ENCODE measurements at places on chromosomes 7 and 10.

GRCh38 chr10:50846753-50847152, 38.7 kb downstream of the A1CF start:
- no peak for DNase-seq
- no peaks in the 10 kb centered on the region for H3K27me3 ChIP-seq
- no peaks in the 10 kb centered on the region for H3K4me1 ChIP-seq
- no peaks in the 10 kb centered on the region for H3K36me3 ChIP-seq
- no peak overlapping the region for H3K27ac ChIP-seq

- peak within 1 kb of the TSS; percentile 38 for H3K4me3 ChIP-seq
- peaks cover 6% of the 10 kb centered on the region for H3K4me1 ChIP-seq
- no peaks in the 10 kb centered on the region for H3K36me3 ChIP-seq
- no peak for DNase-seq
Measured at GRCh38 chr7:146116521-146117222, at the start of gene CNTNAP2. TSS of gene CNTNAP2 (plus strand) at chr7:146116801. CDS start at chr7:146116877, 76 bp downstream.

- H3K36me3 ChIP-seq = no peaks in the 10 kb centered on the region
- H3K27ac ChIP-seq = no peak overlapping the region
- no peaks in the 10 kb centered on the region for H3K4me1 ChIP-seq
- no peak for DNase-seq
- peaks cover 70% of the 10 kb centered on the region for H3K27me3 ChIP-seq
Measured at GRCh38 chr7:156998988-156999957, 11.2 kb downstream of the MNX1 start.

DNA sequence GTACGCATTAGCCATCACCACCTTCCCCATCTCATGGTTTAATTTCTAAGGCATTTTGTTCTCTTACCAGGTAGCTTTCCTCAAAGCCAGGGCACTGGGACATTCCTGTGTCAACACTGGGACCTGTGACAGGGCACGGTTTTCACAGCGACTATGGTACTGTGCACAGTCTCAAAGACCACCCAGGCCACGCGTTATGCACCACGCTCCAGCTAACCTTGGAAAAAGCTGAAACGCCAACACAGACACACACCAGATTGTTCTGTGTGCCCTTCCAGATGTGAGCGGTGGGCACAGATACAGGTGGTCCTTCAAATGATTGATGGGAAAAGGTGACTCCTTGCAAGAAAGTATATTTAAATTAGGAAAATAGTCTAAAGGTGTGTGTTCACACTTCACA, 337.3 kb downstream of the WDR37 start:
- no peak overlapping the region for H3K4me3 ChIP-seq
- H3K27me3 ChIP-seq = no peaks in the 10 kb centered on the region
- peak; percentile 3 for DNase-seq

- H3K4me1 ChIP-seq = no peaks in the 10 kb centered on the region
- DNase-seq = no peak
- H3K27me3 ChIP-seq = no peaks in the 10 kb centered on the region
Measured at GRCh38 chr10:68202960-68203353, 29.0 kb downstream of the ATOH7 start.

DNA sequence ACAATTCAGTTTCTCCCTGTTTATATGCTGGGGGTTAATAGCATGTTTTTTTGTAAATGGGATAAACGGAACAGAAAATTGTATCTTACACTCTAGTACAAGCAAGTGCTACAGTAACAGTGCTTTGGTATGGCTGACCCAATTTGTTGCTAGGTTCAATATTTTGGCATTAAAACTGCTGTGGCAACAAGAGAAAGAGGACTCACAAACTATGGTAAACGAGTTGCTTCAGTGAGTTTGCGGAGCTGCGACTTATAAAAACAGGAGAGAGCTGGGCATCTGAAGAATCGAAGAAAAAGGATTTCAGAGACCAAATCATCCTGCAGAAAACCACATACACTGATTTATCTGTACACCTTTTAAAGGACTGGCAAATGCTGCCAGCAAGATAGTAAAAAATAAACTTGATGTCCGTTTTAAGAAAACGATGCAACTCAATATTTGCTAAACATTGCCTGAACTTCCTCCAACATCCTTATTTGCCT, 2.2 kb downstream of the GLUD1 start:
- H3K27ac ChIP-seq = peak overlapping the region; percentile 98
- peak overlapping the region; percentile 86 for H3K4me3 ChIP-seq
- DNase-seq = no peak

DNA sequence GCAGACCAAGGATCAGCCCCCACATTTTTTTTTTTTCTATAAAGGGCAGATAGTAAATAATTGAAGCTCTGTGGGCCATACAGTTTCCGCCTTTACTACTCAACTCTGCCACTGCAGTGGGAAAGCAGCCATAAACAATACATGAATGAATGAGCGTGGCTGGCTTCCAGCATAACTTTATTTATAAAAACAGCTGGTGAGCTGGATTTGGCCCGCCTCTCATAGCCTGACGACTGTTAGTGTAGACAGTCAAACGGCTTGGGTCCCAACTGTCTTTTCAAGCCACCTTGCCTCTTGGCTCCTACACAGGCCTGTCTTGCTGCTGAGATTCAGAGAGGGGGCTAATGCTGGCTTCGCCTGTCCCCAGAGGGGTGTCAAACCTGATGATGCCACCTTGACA, 169.8 kb upstream of the GPR26 start:
- H3K27me3 ChIP-seq = no peaks in the 10 kb centered on the region
- H3K27ac ChIP-seq = no peak overlapping the region
- no peaks in the 10 kb centered on the region for H3K4me1 ChIP-seq
- no peak overlapping the region for H3K4me3 ChIP-seq

DNA sequence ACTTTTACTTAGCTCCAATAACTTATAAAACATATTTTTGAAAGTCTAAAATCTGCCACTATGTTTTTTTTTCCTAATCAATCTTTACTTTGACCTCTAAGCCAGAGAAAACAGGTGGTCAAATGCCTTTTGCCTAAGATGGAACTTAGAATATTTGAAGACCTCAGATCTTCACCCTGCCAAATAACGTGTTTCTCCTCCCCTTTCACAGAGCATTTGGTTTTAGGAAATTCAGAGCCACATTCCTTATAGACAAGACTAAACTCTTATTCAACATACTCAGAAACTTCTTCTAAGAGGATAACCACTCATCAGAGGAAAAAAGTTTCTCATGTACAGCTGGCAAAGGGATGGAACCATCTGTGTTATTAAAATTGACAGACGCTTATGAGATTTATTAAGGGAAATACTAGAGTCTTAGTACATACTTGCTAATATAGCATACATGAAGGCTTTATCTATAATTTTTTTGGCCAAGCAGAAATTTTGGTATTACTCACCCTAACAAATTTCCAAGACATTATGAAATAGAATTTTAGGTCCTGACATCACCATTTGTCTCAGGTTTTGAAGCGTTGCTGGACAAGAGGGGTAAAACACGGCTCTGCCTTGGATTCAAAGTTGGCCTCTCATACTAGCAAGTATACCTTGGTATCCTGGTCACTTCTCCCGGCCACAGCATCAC, 2.6 kb upstream of the EGFR start:
- H3K4me3 ChIP-seq = no peak overlapping the region
- H3K36me3 ChIP-seq = no peaks in the 10 kb centered on the region
- H3K27me3 ChIP-seq = no peaks in the 10 kb centered on the region

DNA sequence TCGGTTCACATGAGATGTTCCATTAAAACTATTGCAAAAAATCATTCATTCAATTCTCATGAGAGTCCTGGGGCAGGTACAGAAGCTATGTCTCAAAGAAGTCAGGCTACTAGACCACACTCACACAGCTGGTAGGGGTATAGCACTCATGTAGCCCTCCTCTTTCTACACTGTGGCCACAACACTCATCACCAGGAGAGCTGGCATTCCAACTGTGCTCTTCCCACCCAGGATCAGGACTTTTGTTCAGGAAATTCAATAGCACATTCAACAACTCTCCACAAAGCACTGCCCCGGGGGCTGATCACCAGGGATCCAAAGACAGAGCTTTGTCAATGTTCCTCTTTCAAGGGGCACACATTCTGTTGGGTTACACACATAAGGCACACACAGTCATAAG, 31.0 kb upstream of the C10orf90 start:
- H3K4me1 ChIP-seq = no peaks in the 10 kb centered on the region
- H3K4me3 ChIP-seq = no peak overlapping the region

DNA sequence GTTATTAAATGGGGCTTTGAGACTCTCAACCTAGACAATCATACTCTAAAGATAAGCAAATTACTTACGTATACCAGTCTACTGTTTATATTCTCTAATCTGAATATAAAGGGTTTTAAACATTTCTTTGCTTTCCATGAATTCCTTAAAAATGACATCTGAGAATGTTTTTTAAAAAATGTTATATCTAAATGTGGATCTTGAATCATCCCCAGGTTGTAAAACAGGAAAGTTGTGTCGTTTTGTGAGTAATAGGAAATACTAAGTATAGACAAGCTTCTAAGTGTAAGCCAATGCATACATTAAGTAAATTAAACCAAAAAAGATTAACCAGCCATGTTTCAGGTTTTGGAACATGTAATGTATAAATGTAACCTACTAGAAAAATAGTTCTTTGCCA, 26.8 kb downstream of the ADD3 start:
- H3K36me3 ChIP-seq = no peaks in the 10 kb centered on the region
- no peak for DNase-seq
- no peak overlapping the region for H3K4me3 ChIP-seq

DNA sequence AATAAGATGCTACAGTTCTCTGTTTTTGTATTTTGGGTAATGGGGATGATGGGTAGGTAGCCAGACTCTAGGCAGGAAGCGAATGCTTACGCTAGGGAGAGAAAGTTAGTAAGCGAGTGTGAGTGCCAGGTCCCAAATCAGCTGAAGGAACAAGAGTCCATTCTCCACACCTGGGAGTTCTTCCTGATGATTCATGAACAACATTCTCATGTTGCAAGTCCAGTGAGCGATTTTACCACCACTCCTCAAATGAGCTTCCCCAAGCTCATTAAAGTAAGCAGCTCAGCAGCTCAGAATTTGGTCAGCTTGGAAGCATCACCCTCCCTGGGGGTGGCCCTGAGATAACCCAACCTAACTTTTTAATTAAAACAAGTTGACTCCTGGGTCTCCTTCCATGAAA, 27.3 kb downstream of the SH3PXD2A start:
- H3K27me3 ChIP-seq = no peaks in the 10 kb centered on the region
- peak overlapping the region; percentile 27 for H3K27ac ChIP-seq
- DNase-seq = no peak
- no peaks in the 10 kb centered on the region for H3K4me1 ChIP-seq

- no peaks in the 10 kb centered on the region for H3K27me3 ChIP-seq
- H3K27ac ChIP-seq = peak overlapping the region; percentile 36
- H3K4me3 ChIP-seq = no peak overlapping the region
- no peaks in the 10 kb centered on the region for H3K4me1 ChIP-seq
- H3K36me3 ChIP-seq = no peaks in the 10 kb centered on the region
- DNase-seq = no peak
Measured at GRCh38 chr7:112211348-112211907, 4.9 kb downstream of the ZNF277 start.

DNA sequence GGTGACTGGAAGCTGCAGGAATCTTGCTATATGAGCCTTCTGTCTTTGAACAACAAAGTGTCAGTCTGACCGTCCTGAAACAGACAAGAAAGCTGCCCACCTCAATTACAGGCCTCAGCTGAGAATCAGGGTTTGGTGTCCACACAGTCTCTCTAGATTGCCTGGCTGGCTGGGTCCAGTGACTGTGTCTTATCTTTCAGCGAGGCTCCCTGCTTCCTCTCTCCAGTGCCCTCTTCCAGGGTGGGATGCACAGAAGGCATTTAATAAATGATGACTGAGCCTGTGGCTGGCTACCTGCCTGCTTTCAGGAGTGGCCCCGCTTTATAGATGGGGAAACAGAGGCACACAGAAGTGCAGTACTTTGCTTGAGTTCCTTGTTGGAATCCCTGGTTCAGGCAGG, 27.4 kb downstream of the FGF8 start:
- H3K36me3 ChIP-seq = no peaks in the 10 kb centered on the region
- H3K4me1 ChIP-seq = no peaks in the 10 kb centered on the region
- H3K27me3 ChIP-seq = no peaks in the 10 kb centered on the region

- no peak overlapping the region for H3K27ac ChIP-seq
- no peaks in the 10 kb centered on the region for H3K27me3 ChIP-seq
- no peaks in the 10 kb centered on the region for H3K4me1 ChIP-seq
- H3K36me3 ChIP-seq = no peaks in the 10 kb centered on the region
- no peak for DNase-seq
- no peak overlapping the region for H3K4me3 ChIP-seq
Measured at GRCh38 chr10:35462491-35462934, 126.2 kb downstream of the CCNY start.

DNA sequence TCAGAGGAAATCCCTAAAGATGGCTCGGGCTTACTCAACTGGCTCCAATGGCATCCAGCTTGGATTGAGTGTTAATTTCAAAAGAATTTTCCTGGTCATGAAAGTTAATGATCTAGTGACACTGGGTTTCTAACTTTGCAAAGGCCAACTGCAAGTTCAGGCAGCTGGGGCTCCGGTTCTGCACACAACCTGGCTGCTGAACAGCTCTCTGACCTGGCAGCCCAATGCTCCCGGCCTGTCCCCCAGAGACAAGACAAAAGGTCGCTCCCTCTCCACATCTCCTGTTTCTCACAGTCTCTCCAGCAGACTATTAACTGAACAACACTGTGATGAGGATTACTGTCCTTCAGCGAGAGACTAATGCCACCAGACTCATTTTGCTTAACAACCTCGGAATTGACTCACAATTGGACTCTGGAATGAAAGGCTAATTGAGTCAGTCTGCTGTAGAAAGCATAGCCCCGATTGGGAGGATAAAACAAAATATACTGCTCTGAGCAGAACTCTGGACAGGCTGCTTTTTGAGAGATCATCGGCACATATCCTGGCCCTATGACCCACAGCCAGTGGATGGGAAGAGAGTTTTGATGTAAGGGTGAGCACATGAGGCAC, 174.5 kb downstream of the GFRA1 start:
- H3K36me3 ChIP-seq = no peaks in the 10 kb centered on the region
- H3K27me3 ChIP-seq = no peaks in the 10 kb centered on the region
- DNase-seq = no peak
- no peak overlapping the region for H3K4me3 ChIP-seq
- no peaks in the 10 kb centered on the region for H3K4me1 ChIP-seq

DNA sequence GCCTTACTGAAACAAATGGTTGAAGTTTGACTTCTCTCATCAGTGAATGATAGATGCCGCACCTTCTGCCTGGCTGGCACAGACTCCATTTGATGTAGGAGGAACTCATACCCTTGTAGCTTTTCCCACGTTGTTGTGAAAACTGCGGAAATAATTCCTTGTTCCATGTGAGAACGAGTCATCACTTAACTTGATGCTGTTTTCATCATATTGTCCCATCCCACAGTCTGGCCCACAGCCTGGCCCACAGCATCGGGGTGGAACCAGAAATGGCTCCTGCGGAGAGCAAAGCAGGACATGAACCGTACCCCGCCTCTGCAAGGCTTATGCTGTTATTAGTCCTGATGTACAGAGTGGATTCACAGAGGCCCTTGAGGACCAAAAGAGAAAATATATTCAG, 587.0 kb downstream of the SDK1 start:
- H3K27me3 ChIP-seq = no peaks in the 10 kb centered on the region
- no peak overlapping the region for H3K4me3 ChIP-seq
- no peak for DNase-seq
- H3K27ac ChIP-seq = peak overlapping the region; percentile 53
- H3K36me3 ChIP-seq = no peaks in the 10 kb centered on the region
- H3K4me1 ChIP-seq = no peaks in the 10 kb centered on the region
